ENCODE measurements at places on chromosomes 11 and 22.

DNA sequence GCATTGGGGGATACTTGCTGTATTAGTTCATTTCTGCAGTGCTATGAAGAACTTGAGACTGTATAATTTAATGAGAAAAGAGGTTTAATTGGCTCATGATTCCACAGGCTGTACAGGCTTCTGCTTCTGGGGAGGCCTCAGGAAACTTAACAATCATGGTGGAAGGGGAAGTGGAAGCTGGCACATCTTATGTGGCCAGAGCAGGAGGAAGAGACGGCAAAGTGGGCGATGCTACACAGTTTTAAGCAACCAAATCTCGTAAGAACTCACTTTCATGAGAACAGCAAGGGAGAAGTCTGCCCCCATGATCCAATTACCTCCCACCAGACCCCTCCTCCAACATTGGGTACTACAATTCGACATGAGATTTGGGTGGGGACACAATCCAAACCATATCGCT, 55.1 kb downstream of the TMPRSS5 start:
- no peak for DNase-seq

GRCh38 chr11:74004759-74005615, 3.9 kb downstream of the UCP3 start:
- DNase-seq, result no peak

- DNase-seq, result no peak
These were observed 86.4 kb downstream of the GGTLC2 start for GRCh38 chr22:22730655-22731373.

DNA sequence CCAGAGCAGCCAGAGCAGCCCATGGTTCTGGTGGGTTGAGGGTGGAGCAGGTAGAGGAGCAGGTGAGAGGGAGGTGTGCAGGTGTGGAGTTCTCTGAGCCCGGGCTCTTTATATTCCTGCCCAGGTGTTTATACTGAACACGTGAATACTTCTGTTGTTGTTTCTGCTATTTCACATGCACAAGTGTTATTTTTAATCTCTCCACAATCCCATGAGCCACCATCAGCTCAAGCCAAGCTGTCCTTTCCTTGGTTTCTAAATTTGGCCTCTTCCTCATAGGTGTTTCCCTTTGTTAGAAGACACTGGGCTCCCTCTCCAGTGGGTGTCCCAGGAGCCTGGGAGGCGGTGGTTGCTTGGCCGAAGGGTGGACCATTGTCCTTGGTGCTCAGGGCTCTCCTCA, at the start of gene KRTAP5-3:
Gene KRTAP5-3, minus strand, starts transcription at position 101 of the 400 bp plus-strand sequence. Its CDS starts 78 bp downstream, at position 23.
- DNase-seq, result no peak

DNA sequence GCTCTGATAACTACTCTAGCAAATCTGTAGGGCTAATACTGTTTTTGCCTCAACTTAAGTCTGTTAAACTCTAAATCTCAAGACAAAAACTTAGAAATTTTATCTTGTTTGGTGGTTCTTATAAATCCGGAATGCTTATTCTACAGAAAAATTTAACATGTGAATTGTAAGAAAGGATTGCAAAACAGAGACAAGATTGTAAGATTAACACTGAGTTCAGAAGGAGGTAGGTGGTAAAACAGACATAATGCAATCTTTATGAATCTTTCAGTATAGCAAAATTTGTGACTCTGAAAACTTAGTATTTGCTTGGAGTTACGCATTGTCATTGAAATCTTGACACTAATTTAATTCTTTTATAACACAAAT, 263.9 kb downstream of the SBF2 start:
- DNase-seq, result peak; percentile 35

Data from adipocyte (in vitro differentiated cells).